ENCODE measurements at places on chromosomes 16 and 17.

DNA sequence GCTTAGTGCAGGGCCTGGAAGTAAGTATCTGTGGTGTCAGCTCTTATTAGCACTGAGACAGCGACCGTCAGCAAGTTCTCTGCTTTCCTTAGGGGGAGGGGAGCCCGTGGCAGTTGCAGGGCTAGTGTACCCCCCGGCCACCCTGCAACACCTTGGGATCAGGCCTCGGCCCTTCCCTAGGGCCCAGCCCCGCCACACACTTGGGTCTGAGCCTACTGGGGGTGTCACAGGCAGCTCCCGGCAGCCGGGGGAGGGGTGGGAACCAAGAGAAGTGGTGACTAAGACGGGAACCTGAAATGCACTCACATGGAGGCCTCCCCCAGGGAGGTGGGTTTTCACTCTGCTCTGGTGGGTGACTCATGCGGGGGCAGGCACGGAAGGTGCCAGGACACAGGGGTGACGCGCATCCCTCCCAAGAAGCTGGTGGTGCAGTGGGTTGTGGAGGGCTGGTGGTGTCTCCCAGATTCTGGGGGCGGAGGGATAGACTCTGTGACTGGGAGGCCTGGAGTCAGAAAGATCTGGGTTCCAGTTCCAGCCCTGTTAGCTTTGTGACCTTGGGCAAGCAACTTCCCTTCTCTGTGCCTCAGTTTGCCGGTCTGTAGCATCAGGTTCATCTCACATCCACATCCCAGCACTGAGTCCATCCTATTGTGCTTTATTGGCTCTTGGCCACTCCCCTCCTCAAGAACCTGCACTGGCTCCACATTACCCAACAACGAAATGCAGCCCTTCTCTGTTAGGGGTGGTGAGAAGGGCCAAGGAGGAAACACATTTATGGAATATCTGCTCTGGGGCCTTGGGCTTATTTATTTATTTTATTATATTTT is 44.5 kb downstream of the LAT start:
- DNase-seq: peak; percentile 42

GRCh38 chr16:89670496-89671431 is 13.1 kb downstream of the SPATA33 start:
- no peak for DNase-seq

DNA sequence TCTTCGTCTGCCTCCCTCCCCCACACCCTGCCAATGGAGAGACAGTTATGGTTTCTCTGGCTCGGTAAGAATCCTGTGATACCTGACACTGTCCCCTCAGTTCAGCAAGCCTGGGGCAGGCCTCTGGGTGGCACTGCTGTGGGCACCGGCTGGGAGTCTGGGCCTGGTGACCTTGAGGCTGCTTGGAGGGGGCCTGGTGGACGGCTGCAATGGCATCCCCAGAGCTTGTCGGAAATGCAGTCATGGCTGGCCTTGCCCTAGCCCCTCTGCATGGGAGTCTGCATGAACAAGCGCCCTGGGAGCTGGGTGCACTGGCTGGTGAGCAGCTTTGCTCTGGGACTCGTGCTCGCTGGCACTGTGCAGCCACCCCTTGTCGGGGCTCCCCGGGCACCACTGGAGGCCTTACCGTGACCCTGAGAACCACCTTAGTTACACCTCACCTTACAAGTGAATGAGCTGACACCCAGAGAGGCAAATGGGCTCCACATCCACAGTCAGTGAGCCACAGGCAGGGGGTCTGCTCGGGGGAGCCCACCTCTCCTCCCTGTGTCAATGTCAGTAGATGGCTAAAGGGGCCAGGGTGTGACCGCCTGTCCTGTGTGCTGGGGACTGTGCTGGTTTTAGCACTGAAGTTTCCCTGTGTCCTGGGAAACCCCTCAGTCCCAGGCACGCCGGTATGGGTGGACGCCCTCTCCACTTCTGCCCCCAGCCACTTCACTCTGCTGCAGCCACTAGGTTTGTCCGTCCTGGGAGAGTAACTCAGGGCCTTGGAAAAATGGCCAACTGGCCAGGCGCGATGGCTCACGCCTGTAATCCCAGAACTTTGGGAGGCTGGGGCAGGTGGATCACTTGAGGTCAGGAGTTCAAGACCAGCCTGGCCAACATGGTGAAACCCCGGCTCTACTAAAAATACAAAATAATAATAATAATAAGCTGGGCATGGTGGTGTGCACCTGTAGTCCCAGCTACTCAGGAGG is 1.4 kb downstream of the LGALS3BP start:
- DNase-seq: no peak

DNA sequence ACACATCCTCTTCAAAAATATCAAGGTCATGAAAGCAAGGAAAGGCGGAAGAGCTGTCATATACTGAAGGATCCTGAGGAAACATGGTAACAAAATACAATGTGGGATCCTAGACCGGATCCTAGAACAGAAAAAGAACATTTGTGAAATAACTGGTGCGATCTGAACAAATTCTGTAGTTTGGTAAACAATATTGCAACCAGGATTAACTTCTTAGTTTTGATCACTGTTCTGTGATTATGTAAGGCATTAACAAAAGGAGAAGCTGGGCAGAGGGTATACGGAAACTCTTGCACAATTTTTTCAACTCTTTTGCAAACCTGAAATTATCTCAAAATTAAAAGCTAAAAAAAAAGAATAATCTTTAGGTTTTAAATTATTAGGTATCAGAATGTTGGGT is 109.7 kb downstream of the TRIM37 start:
- DNase-seq: no peak

DNA sequence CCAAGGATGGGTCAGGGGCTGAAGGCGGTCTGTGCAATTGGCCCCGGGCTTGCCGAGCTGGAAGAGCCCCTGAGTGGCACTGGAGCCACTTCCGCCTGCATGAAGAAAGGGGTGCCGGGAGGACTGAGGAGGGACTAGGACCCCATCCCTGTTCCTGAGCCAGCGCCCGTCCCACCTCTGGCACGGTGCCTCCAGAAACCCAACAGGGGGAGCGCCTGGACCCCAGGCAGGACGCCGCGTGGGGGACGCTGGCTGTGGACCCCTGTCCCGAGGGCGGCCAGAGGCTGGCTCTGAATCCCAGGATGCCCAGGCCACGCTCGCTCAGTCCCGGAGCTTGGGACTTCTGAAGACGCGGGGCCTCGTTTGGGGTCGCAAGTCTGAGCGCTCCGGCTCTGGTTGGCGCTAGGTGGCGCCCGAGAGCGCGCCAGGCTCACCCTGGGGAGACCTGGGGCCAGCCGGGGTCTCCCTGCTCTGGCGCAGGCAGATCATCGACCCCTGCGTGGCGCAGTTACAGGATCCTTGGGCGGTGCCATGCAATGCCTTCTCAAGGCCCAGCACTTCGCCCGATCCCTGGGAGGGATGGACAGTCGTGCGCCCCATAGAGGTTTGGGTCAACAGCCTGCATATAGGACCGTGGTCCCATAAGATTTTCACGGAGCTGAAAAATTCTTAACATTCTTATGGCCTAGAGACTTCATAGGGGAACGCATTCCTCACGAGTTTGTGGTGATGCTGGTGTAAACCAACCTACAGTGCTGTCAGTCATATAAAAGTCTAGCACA is 58.5 kb upstream of the CREBBP start:
- peak; percentile 91 for DNase-seq

GRCh38 chr16:24516900-24517669 is 22.3 kb upstream of the RBBP6 start:
- DNase-seq: peak; percentile 95

- no peak for DNase-seq
Observed at GRCh38 chr16:3690980-3691720, 26.2 kb downstream of the TRAP1 start.

DNA sequence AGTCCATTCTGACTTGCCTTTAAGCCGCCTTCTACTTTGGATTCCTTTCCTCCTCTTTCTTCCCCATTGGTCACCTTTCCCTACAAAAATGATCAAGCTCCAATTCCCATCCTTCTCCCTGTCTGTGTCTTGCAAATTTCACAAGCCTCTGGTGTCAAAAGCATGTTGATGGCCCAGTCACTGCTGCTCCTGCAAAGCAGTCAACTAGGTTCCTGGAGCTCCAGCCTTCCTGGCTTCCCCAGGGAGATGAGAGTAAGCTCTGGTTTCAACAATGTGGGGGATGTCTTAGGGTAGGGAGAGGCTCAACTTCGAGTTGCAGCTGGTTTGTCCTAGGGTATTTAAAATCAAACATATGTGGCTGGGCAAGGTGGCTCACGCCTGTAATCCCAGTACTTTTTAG is 36.1 kb upstream of the HELZ start:
- DNase-seq: no peak

GRCh38 chr16:78538919-78539318 is 439.5 kb downstream of the WWOX start:
- no peak for DNase-seq

DNA sequence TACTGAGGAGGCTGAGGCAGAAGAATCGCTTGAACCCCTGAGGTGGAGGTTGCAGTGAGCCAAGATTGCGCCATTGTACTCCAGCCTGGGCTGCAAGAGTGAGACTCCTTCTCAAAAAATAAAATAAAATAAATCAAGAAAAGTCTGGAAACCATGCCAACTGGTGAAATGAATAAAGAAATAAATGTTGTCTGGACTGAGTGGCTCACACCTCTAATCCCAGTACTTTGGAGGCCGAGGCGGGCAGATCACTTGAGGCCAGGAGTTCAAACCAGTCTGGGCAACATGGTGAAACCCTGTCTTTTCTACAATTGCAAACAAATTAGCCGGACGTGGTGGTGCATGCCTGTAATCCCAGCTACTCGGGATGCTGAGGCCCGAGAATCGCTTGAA is 744 bp upstream of the LRRC37A3 start:
- DNase-seq: peak; percentile 45

DNA sequence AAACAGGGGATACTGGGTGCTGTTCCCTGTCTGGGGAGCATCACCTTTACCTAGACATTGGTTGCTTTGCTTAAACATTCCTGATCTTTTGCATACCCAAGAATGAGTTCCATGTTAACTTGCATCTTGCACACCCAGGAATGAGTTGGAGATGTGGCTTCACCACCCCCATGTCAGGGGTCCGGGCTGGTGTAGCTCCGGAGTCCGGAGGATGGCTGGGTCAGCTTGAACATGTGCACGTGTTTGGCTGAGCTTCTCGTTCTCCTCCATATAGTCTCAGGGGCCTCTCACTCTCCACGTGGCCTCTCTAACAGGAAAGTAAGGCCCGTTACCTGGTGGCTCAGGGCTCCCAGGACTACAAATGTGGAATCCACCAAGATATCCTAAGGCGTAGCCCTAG is 18.2 kb upstream of the AMZ2 start:
- no peak for DNase-seq

DNA sequence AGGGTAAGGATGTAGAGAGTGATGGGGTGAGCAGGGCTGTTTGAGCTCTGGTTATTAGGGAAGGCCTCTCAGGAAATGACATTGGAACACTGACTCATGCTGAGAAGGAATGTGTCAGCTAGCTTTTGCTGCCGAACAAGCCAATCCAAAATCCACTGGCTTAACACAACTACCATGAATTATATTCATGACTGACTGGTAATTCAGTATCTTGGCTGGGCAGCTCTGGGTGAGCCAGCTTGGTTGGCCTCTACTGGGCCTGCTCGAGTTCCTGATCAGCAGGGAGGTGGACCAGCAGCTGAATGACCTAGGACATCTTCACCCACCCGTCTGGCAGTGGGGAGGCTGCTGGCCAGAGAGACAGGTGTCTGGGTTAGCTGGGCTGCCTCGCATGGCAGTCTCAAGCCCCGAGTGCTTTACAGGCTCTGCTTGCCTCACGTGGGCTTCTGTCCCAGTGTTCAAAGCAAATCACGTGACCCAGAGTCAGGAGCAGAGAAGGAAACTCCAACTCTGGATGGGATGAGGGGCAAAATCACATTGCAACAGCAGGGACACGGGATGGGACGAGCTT is 209.4 kb downstream of the KATNIP start:
- no peak for DNase-seq

DNA sequence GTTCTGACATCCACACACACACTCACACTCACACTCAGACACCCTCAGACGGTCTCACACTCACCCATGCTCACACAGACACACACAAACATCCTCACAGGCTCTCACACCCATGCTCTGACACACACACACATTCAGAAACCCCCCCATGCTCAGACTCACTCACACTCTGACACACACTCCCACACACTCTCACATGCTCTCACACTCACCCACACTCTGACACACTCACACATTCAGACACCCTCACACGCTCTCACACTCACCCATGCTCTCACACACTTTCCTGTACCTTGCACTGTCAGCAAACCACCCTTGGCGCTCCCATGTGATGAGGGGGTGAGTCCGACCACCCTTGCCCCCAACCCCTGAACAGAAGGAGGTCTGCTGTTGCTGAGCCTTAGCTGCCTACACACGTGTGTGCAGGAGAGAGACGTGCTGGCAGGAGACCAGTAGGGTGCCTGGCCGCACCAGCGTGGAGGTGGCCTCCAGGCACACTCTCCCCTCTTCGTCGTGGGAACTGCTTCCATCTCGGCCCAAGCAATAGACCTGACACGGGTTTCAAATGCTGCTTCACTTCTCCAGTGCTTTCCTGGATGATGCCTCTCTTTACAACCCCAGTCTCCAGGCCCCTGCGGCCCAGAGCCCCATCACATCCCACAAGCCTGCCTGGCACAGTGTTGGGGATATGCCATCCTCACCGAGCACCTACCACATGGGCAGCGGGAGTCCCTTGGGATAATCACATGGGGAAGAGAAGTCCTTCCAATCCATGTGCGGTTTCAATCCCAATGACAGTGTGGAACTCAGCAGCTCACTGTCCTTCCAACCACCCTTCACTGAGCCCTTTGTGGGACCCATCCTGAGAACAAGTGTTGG is 267.8 kb upstream of the FOXF1 start:
- DNase-seq: no peak

DNA sequence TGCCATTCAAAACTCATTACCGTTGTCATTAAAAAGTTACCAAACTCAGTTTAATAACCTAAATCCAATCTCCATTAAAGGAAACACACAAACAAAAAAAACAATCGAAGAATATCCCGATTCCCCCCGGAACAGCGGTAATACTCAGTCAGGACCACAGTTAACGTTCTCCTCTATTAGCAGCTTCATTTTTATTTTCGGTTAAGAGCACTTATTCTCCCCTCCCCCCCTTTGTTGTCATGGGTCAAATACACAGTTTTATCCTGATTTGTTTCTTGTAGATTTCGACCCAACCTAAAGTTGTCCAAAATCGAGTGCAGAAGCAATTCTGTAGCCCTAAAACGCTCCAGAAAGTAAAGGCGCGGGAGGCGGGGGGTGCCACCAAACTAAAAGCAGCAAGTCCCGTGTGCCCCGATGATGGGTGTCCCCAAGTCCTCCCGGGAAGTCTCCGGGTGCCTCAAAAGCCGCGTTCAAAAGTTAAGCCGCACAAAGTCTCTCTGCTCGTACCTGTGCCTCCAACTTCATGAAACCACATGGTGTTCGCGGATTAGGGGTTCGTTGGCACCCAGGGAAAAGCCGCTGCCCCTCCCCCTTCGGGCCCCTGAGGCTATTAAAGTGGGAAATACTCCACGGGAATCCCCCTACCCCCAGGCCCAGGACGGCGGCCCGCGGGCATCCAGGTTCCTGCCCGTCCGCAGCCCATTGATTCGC is 996 bp downstream of the SUMO2 start:
- peak; percentile 42 for DNase-seq

DNA sequence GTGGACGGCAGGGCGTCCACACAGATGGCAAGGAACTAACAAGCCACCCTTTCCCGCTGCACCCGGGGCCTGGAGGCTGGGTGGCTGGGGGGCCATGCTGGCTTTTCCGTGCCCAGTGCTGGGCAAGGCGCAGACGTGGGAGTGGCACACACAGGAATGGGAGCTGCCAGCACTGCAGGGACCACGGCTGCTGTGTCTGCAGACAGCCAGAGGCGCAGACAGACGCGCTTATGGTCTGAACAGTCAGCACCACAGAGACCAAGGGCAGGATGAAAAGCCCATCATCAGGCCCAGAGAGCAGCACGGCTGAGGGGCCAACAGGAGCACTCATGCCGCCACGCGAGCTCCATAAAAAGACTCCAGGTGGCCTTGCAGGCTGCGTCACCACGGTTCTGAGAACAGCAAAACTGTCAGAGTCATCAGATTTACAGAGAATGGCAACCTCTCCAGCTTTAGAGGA is 24.0 kb downstream of the PDIA2 start:
- no peak for DNase-seq
